ENCODE measurements at places on chromosomes 5 and 9.

DNA sequence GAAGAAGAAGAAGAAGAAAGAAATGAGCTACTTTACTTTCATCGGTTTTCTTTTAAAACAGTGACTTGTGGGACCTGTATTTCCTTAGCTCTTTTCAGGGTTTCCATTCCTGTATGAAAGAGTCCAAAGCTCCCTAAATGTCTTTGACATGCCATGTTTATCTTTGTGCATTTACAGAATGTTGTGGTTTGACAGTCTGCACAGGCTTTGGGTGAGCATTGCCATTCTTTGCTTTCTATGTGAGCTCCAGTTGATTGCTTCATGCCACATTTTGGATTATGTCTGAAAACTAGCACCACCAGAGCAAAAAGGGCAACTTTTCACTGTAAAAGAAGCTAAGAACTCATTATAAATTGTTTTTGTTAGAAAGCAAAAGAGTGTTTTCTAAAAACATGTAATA, 733.4 kb downstream of the TLE4 start:
- no peak for DNase-seq

DNA sequence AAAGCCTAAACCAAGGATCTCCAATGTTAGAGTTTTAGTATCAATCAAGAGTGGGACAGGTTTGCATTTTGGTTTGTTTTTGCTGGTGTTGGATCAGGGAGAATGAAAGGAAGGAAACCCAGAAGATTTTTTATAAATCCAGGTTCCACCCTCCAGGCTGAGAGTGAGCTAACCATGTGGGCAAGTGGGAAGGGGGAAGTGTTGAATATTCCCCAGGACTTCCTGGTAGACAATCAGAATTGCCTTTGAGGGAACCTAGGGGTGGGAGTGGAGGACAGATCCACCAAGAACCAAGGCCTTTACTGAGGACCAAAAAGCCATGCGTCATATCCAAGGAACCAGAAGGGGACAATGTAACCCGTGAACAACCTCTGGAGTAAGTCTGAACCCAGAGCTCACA, 33.5 kb upstream of the PIK3R1 start:
- DNase-seq: peak; percentile 14

GRCh38 chr5:114174837-114175236, 187.0 kb upstream of the KCNN2 start:
- DNase-seq: no peak

GRCh38 chr5:151718153-151718552, 31.4 kb upstream of the SPARC start:
- no peak for DNase-seq

DNA sequence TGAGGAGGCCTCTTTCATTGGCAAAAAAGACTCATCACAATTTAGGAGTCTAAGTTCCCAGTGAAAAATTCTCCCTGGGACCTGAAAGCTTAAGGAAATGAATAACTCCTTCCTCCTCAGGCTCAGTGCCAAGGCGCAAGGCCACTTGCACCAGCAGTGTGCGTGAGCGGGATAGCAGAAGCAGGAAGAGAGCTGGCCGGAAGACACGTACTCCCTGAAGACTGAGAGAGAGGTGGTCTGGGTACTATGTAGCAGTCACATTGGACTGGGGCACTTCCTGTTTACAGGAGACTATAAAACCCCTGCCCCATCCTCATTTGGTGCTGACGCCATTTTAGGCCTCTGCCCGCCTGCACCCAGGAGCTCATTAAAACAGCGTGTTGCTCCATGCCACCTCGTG, 66.3 kb upstream of the IL33 start:
- DNase-seq: no peak

- DNase-seq: no peak
Observed at GRCh38 chr9:123131258-123131657, 97.8 kb downstream of the GPR21 start.

GRCh38 chr5:62779010-62779422, 200.4 kb downstream of the LRRC70 start:
- peak; percentile 79 for DNase-seq

DNA sequence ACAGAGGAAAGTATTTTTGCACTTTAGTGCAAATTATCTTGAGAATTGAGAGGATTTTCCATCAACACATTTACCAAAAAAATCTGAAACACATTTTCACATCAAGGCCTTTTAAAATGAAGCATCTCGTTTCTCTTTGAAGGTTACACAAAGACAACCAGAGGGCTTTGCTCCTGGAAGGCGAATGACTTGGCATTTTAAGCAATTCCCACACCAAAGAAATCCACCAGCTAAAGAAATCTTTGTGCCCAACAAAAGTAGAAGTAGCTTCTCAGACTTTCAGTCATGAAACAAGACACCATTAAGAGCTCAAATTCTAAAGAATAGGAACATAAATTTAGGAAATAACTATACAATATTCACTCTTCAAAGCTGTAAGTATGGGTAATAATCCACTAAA, 59.9 kb downstream of the HABP4 start:
- no peak for DNase-seq
